GM19239 (cell line): ENCODE measurements at places on chromosomes 2 and 18.

GRCh38 chr2:199128476-199129229, 329.1 kb downstream of the SATB2 start:
- DNase-seq, result no peak

GRCh38 chr2:170362871-170363631, 185.1 kb downstream of the MYO3B start:
- DNase-seq, result no peak

DNA sequence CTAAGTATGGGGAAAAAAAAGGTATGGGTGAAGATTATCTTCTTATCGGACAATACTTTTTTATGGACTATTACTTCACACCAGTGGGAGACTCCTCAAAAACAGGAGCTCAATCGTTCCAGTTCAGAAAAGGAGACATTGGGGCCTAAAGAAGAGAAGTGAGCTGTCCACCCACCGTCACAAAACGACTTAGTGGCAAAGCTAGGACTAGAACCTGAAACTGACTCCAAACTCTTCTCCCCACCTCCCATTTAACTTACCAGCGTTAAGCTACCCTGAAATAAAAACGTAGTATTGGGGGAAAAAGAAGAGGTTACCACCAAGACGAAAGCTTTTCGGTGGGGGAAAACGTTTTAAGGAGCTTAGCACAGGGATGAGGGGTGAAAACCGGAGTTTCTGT, 503 bp downstream of the GTF3C3 start:
- DNase-seq, result no peak

- no peak for DNase-seq
Measured at GRCh38 chr2:104572834-104573233, 281.1 kb upstream of the POU3F3 start.

DNA sequence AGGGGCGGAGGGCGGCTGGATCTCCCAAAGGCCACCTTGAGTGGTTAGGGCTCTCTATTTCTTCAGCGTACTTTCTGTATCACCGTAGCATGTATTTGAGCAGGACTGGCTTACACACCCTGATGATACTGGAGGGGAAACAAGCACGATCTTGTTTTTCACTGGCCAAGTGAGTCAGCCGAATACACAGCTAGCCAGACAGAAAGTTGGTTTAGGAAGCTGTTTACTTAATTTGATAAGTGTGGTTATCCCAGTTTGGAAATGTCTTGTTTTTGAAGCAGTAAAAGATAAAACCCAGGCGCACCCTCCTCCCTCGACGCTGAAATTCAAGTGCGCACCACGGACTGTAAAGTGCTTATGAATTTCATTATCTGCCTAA, 582 bp downstream of the RIOK3 start:
- no peak for DNase-seq
